SK-N-MC (cell line): ENCODE measurements at places on chromosomes 7 and 10.

DNA sequence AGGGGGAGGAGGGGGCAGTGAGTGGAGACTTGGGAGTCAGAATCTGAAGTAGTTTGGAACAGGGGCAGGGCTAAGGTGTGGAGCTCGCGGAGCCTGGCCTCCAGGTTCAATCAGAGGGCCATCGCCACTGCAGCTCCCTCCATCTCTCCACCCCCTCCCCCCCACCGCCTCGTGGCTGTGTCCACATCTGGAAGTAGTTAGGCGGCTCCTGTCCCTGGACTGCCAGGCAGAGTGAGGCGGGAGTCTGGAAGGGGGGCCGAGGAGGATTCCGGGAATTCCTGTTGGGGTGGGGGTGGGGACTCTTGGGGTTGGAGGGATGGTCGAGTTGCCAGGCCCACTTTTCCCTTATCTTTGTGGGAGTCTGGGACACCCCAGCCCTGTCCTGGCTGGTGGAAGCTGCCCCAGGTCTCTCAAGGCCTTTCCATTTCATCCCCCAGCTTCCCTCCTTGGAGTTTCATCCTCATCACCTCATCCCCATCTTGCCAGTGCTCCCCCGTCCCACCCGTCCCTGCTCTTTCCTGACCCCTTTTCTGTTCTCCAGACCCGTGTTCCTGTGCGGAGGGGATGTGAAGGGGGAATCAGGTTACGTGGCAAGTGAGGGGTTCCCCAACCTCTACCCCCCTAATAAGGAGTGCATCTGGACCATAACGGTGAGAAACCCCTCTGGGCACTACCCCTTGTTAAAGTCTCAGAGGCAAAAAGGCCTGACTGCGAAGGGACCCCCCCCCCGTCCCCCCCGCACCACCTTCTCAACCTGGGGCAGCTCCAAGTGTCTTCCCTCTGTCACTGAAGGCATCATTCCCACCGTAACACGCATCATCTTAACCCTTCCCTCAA is 944 bp downstream of the PCOLCE start:
- DNase-seq, result no peak

GRCh38 chr7:117401293-117402002 is 25.8 kb downstream of the ASZ1 start:
- no peak for DNase-seq

GRCh38 chr10:58754469-58755339 is 242.0 kb downstream of the BICC1 start:
- DNase-seq, result no peak

- no peak for DNase-seq
Observed at GRCh38 chr7:23802720-23803397, 92.8 kb downstream of the STK31 start.

- no peak for DNase-seq
Observed at GRCh38 chr10:86709396-86710185, 41.3 kb downstream of the LDB3 start.

- no peak for DNase-seq
Observed at GRCh38 chr10:87771871-87772500, 46.0 kb downstream of the ATAD1 start.

- DNase-seq, result no peak
Observed at GRCh38 chr10:34505338-34505737, 309.8 kb downstream of the PARD3 start.

DNA sequence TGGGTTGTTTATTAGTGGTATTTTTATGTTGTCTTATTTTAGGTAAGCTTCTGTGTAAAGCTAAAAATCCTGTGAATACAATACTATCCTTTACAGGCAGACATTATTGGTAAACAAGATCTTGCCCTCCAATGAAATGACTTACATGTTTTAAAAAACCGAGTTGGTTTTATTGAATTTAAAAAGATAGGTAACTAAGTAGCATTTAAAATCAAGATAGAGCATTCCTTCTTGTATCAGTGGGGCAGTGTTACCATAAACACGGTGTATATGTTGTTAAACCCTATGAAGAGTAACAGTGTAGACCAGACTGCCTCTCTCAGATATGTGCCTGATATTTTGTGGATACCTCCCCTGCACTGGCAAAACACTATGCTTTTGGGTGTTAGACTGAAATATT is 81.0 kb downstream of the SNX10 start:
- DNase-seq, result no peak

DNA sequence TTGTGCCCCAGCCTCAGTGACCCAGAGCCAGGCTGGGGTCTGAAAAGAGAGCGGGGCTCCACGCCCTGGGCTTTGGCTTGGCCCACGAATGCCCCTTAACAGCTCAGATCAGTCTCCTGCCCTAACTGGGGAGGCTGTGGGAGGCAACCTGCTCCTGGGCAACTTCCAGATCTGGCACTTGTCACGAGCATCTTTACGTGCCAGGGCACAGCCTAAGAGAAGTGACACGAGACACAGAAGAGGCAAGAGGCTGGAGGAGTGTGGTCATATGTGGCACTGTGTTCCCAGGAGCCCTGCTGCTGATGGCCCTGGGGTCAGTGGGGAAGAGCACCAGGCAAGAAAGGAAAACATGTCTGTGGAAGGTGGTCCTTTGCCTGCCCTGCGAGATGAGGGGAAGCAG is 97.8 kb upstream of the BTBD16 start:
- DNase-seq, result no peak

DNA sequence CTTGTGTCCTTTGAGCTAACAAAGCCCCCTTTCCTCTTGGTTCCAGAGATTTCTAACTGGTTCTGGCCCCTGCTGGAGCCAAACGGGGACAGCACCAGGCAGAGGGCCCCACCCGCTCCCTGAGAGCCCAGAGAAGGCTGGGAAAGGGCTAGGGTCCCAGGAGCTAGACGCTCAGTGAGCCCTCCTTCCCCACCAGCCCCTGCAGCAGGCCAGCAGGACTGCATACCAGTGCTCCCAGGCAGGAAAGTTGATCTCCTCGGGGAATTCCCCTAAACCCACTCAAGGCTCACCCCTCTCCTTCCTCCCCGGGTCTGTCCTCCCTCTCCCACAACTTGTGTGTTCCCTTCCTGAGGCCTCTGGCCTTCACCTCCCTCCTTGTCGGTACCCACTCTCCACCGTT is 47.7 kb downstream of the PAX2 start:
- no peak for DNase-seq

DNA sequence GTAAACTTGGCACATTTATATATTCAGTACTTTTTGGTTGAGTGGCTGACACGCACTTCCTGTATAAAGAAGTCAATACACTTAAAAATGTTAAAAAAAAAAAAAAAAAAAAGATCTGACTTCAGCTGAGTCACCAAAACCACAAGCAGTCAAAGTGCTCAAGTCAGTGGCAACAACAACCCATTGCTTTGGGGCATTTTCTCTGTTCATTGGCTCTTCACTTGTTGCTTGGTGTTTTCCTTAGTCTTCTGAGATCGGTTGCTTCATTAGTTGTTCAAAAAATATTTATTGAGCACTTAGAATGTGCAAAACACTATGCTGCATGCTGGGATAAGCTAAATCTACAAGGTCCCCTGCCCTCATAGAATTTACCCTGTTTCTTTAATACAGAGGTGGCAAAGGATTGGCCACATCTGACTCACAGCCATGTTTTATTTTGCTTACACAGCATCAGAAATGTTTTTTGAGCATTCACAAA is 63.7 kb downstream of the ZNRF2 start:
- DNase-seq, result peak; percentile 98

- DNase-seq, result no peak
Observed at GRCh38 chr10:45442662-45443061, 68.6 kb downstream of the ALOX5 start.

GRCh38 chr10:124033887-124034218 is 59.5 kb downstream of the CHST15 start:
- DNase-seq, result no peak

GRCh38 chr7:80705130-80705781 is 66.8 kb downstream of the CD36 start:
- DNase-seq, result no peak

DNA sequence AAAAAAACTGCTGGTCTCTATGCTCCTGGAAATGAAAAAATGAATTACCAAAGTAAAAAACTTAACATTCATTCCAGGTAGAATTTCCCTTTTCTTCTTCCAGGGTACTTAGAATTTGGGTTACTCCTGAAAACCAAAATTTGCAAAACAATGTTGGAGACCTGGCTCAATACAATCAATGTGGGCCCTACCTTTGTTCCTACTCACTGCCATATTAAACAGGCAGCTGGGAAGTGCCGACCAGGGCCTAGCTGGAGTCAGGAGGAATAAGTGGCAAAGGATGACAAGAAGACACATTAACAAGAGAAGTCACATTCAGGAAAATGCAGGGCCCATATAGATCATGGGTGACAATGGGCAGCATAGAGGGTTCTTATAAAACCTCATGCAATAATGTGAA is 6.4 kb upstream of the AGK start:
- DNase-seq, result no peak

DNA sequence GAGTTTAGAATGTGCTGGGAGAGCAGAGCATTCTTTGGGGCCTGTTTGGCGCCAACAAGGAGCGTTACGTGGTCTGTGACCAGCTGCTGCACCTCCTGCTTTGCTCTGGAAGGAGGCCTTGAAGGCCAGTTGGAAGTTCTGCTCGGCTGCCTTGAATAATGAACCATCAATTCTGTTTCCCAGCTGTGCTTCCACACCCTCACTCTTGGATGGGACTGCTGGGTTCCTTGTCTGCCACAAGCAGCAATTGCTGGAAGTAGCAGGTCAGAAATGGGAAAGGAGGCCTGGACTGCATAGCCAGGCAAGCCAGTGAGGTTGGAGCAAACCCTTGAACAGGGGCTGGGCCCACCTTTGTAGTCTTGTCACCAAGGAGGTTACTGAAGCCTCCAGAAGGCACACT is 86.6 kb upstream of the INSYN2A start:
- no peak for DNase-seq

DNA sequence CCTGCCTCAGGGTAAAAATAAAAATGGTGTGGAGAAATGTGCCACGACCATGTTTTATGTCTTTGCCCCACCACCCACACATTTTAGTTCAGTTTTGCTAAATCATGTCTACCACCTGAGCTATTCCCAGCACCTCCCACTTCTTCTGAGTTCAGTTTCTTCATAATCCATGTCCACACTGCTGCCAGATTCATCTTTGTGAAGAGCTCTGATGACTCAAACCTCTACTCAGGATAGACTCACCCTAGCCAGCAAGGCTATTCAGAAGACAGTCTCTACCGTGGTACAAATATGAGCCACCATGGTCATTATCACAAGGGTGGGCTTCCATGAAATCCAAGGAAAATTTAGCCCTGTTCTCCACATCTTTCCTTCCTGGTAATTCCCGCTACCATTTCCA is 231.1 kb upstream of the PRKCQ start:
- DNase-seq, result no peak

DNA sequence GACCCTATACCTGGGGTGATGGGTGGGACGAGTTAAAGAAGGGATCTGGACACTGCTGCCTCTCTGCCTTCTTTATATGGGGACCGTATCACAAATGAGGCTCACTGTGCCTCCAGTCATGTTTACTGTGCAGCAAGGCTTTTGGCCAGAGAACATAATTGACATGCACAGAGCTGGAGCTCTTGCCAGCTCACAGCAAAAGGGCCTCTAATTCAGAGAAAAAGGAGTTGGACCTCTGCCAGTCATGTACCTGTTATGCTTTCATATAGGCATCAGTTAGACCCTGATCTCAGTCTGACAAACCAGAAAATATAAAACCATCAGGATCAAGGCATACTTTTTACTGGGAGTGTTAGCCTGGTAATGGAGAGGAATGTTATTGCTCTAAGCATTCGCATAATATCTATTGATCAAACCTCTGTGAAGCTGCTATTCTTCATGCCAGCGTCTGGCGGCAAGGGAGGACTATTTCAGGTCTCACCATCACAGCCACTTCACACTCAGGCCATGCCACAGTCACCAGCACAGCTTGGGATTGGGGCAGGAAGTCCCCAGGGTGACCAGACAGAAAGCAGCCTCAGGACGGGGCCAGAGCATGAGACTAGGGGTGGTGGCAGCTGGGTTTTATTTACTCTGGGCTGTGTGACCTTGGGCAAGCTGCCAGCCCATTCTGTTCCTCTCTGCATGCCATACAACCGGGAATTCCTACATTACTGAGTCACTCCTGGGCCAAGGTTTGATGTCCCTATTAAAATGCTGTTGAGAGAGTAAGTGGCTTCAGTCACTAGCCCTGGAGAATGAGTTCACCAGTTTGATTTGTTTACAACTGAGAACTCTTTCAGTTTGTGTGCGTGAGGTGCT is 90.1 kb downstream of the NPSR1 start:
- no peak for DNase-seq

DNA sequence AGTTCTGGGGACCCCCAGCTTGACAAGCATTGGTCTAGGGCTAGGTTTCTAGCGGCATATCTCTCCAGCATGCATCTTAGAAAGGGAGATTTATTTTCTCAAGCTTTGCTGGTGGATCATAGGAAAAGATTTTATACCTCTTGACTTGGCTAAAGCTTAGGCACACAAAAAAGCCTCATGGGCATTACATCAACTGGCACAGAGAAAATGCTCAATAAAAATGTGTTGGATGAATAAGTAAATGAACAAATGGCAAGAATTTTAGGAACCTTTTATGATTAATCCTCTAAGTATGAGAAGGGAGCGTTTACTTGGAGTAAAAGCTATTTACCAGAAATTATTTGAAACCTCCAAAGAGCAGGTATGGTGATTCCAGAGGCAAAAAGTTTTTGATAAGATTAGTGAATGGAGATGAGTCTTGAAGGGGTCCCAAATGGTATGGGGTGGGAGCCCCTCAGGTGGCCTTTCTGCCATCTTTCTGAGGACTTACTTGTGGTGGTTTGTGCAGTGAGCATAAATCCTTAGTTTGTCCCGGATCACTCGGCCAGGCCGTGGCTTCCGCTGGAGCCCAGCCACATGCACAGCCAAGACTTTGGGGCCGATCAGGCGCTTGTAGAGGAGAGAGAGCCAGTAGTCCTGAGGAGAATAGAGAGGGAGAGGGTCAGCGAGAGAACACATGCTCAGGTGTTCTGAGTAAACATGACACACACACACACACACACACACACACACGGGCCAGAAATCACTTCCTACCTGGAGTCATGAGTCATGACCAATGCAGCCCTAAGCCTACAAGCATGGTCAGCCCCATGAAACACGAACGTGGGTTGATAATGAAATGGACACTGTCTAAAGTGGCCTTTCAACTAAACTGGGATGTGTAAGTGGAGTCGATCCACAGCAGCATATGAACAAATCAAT is 43.1 kb upstream of the HPS1 start:
- no peak for DNase-seq

DNA sequence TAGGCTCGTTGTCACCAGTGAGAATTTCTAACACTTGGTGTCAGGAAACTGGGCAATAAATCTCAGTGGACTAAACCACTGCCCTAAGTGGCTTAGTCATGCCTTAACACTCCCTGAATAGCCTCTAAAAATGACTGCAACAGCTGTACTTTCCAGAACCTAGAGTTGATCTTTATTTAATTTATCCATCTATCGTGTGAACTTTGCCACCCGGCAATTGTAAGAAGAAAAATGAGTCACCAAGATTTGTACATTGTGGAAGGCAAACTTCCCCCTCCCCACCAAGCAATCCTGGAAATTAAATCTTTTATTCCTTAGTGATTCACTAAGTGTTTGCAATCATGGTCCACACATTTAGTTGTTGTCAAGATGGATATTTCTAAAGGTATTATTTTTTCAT is 47.1 kb downstream of the NXPH1 start:
- DNase-seq, result no peak
